Colonic mucosa (tissue), 4 donors: ENCODE measurements at places on chromosomes 6 and 20.
A peak's percentile ranks its signal among the peaks of the same experiment; 100 is the strongest.

GRCh38 chr6:34304164-34304563, 55.4 kb upstream of the SMIM29 start:
- no peak for DNase-seq

GRCh38 chr6:127971945-127972391, 71.1 kb upstream of the THEMIS start:
- DNase-seq, result no peak

- DNase-seq, result no peak
These were observed 433.5 kb downstream of the DHX35 start for GRCh38 chr20:39395478-39396291.

- no peak for DNase-seq
These were observed 68.2 kb downstream of the KHDC1L start for GRCh38 chr6:73156793-73157767.

DNA sequence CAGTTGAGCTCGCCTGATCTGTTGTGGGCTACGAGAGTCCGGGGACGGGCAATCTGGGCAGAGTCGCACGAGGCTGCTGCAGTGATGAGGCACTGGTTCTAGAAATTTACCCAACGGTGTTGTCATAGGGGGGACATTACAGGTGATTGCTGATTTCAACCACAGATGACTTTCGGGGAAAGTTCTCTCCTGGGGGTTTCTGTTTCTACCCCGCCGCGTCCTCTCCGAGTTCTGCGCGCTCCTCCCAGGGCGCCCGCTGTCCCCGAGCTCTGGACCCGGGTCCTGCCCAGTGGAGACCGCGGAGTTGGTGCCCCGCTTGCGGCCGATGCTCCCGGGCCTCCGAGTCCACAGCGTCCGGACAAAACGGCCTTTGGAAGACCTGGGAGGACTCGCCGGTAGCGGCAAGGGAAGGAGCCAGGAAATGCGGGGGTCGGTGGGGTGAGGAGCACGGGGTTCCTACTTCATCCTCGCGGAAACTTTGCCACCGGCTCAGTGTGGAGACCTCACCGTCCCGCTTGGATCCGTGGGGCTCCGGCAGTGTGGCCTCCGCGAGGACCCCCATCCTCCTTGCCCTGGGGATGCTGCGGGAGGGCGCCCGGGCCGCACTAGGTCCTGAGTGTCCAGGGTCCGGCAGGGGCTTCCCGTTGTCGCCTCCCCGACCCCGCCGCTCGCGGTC, 12.3 kb upstream of the RAET1L start:
- no peak for DNase-seq

DNA sequence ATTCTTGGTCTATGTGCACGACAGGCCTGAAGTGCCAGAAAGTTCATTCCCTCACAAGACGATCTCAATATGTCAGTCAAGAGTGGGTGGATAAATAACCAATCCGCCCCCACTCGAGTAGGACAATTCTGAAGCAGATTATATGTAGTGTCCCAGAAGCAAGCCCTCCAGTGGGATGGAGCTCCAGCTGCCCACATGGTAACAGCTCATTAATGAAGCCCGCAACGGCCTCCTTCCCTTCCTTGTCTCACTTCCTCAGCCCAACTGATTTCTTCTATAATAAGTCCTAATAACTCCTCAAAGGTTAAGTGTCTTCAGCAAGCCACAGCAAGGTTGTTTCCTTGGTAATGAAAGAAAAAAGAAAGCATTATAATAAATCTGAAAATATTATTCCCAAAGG, 82.1 kb upstream of the F13A1 start:
- DNase-seq, result no peak

DNA sequence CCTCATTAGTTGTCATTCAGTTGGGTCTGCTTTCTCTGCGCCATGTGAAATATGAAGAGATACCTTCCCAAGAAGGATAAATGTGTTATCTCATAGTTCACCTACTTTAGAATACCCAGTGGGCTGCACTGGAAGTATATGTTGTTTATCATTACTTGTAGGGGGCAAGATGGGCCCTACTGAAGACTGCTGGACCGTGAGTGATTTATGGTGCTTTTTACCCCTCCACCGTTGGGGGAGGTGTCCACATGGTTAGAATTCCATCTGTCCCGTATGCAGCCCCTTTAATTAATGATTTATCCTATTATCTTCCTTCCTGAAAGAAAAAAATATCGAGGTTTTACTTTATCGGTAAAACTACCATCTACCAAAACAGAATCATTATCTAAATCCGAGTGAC, 97.0 kb downstream of the TSHZ2 start:
- no peak for DNase-seq

DNA sequence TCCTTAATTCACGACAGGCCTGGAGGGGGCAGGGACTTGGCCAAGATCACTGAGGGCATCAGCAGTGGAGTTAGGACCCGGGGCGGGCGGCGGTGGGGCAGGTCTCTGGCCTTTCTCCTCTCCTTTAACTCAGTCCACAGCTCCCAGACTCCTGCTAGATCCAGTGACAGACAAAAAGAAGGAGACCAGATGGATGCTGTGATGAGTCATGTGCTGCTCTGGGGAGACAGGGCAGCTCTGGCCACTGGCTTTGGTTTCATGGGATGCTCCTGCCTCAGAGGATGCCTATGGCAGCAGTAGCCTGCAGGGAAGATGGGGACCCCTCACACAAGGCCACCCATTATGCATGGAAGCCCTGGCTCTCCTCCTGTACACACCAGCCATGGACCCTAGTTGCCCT, 20.5 kb downstream of the EPB41L1 start:
- DNase-seq, result no peak

- DNase-seq, result no peak
These were observed 98.4 kb downstream of the DLGAP4 start for GRCh38 chr20:36404435-36404978.

GRCh38 chr20:35669681-35670080, 5.0 kb upstream of the CPNE1 start:
- DNase-seq, result no peak

DNA sequence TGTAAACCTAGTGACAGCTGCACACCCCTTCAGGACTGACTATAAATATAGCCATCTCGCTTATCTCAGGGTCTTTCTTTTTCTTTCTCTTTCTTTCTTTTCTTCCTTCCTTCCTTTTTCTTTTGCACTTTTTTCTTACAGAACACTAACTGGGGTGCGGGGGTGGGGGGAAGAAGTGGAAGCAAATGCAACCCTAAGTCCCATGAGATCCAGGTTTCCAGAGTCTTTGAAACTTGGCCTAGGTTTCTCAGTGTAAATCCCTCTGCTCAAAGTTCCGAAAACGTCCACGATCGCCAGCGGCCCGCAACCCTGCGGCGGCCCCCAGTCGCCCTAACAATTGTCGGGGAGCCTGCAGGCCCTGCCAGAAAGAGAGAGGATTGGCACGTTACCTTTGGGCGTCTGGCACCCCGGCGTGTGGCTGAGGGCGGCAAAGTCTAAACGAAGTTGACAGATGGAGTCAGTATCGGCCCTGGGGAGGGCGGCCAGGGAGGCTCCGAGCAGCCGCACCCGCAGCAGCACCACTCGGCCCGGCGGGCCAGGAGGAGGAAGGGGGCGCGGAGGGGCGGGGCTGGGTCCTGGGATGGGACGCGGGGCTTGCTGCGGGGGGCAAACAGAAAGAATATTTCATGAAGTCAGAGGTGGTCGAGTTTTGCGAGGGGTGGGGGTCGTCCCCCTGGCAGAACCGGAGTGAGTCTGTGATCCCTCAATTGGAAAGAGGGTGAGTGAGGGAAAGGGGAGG, 577 bp upstream of the FOXF2 start:
- DNase-seq, result no peak

GRCh38 chr6:117521791-117522502, 39.5 kb downstream of the DCBLD1 start:
- no peak for DNase-seq

- peak; percentile 5 for DNase-seq
These were observed 85.2 kb downstream of the DLL1 start for GRCh38 chr6:170205534-170206316.

GRCh38 chr6:72636786-72637185, 14.9 kb downstream of the KCNQ5 start:
- DNase-seq, result no peak

- no peak for DNase-seq
These were observed 7.9 kb downstream of the MYLK2 start for GRCh38 chr20:31827059-31827458.

DNA sequence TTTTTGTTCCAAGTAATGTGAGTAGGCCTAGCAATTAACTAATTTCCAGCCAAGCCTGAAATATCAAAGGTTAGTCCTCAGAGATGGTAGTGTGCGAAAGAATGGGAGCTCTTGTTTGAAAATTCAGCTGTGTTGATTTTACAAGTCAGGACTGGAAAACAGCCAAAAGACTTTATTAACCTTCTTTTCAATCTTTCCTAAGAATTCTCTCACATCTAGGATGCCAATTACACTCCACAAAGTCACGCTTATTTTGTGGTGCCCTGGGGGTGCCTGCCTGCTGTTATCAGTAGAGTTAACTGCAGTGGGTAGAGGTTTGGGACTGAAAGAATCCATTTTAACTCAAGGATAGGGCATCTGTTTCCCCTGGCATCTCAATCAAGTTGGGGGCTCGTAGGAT, 30.7 kb upstream of the MAP3K4 start:
- DNase-seq, result no peak

- DNase-seq, result no peak
These were observed 156.0 kb upstream of the SOX4 start for GRCh38 chr6:21437581-21437980.

GRCh38 chr6:3825331-3825831, 23.8 kb upstream of the FAM50B start:
- DNase-seq, result no peak

DNA sequence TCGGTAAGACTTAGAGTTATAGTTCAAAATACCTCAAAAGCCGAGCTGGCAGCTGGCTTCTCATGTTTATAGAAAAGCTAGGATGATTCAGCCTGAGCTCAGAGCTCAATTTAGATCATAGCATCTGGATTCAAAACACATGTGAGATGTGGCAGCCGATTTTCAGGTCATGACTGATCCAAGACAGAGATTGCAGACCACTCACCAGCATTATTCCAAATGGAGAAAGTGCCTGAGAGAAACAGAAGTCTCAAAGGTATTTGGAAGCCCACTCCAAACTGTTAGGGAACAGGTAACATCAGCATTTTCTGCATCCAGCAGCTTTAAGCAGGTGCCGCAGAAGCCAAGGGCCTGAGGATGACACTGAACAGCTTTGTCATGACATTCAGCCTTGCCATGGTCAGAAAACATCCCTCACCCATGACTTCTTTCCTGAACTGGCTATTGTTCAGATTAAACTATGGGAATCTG, 102.2 kb downstream of the BACH2 start:
- DNase-seq, result no peak

DNA sequence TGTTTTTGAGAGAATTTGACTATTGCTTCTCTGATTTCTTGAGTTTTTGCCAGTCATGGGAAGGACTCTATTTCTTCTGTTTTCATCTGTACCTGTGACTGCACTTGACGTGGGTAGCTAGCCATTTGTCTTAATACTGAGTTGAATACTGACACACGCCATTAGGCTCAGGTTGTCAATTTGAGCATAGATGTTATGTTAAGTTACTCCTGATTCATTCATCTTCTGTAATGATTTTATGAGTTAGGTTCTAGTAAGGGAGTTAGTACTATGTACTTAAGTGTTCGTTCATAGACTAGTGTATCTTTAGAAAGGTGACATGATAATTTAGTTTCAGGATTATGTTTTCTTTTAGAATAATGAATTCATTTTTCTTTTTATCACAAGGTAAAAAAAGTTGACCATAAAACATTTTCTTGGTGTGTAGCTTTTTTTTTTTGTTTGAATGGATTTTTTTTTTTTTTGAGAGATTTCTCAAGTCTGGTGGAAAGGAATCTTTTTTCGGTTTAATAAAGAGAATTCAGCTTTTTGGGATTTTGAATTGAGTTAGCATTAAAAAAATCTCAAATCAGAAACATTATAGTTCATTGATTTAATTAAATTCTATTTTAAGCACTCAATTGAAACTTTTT, 1.7 kb downstream of the AFDN start:
- DNase-seq, result no peak

- no peak for DNase-seq
These were observed 15.7 kb downstream of the ATP9A start for GRCh38 chr20:51752343-51752951.

- DNase-seq, result no peak
These were observed 46.0 kb upstream of the VSX1 start for GRCh38 chr20:25127761-25128537.

DNA sequence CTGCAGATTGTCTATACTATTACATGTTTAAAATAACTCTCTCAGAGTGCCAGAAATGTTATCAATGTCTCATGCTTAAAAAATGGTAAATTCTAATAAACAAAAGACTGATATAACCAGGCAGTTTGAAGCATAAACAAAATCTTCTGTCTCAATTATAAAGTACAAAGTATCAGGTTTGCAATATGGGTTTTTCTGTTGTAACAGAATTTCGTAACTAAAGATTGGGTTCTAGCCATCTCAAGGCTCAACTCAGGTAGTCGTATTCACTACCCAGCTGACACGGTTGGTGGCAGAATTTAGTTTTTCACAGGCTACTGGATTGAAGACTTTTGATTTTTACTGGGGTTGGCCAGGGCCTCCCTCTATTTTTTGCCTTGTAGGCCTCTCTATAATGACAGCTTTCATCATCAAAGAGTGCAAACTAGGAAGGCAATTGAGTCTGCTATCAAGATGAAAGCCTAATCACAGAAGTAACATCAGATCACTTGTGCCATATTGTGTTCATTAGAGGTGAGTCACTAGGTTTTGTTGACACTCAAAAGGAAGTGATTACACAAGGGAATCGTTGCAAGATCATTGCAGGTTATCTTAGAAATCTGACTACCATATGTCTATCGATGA, 3.6 kb downstream of the CYP39A1 start:
- no peak for DNase-seq

DNA sequence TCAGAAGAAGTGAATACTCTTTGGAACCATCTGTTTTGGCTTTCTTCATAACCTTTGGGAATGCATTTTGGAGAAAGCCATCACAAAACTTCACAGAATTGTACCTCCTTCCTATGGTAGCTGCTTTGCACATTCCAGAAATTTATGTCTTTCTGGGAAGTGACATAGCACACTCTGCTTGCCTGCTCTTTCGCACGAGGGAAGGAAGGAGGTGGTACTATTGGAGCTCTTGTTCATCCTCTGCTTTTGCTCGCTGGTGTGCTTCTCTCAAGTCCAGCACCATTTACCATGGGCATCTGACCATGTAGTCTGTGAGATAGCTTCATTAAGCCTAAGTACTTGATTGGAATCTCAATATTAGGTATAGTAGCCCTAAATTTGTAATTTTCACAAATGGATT, 473.3 kb upstream of the SLC35B3 start:
- no peak for DNase-seq

DNA sequence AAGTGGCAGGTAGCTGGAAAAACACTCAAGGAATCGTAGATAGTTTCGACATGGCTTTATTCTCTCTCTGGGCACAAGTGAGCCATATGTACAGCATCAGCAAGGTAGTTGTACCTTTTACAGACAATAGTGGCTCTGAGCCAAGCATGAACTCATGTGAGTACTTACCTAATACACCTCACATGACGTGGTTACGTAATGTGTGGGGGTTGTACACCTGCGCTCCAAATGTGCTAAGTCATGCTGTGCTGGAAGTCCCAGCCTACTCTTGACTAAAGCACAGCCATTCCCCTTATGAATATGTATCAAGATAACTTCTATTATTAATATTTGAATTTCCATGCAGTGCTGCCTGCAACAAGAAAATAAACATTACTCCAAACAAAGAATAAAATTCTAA, 78.8 kb upstream of the HMGN3 start:
- no peak for DNase-seq
